ENCODE measurements at places on chromosomes 12 and 14.

DNA sequence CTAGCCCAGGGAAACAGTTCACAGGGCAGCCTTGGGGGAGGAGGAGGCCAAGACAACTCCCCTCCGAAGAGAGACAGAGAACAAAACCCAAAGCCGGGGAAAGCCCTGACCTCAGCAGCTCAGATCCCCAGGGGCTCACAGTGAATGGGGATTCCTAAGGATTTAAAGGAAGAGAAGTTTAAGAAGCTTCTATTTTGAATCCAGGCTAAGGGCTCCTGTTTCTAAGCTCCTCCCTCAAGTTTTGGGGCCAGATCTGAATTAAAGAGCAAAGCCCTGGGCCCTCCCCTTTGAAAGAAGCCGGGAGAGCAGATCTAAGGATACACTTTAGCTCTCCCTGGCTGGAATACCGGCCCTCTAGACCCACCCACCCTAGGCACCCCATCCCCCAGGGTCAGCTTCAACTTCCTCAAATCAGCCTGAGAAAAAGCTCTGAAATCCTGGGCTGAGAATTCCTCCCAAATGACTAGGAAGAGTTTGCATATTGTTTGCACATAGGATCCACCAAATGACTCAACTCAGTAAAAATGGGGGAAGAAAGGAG lies 3.9 kb downstream of the KDM2B start:
- H3K27me3 ChIP-seq: peaks cover 7% of the 10 kb centered on the region
- DNase-seq: peak; percentile 91
- peaks cover 44% of the 10 kb centered on the region for H3K4me1 ChIP-seq
- peaks cover 19% of the 10 kb centered on the region for H3K36me3 ChIP-seq
- H3K27ac ChIP-seq: peak overlapping the region; percentile 99

DNA sequence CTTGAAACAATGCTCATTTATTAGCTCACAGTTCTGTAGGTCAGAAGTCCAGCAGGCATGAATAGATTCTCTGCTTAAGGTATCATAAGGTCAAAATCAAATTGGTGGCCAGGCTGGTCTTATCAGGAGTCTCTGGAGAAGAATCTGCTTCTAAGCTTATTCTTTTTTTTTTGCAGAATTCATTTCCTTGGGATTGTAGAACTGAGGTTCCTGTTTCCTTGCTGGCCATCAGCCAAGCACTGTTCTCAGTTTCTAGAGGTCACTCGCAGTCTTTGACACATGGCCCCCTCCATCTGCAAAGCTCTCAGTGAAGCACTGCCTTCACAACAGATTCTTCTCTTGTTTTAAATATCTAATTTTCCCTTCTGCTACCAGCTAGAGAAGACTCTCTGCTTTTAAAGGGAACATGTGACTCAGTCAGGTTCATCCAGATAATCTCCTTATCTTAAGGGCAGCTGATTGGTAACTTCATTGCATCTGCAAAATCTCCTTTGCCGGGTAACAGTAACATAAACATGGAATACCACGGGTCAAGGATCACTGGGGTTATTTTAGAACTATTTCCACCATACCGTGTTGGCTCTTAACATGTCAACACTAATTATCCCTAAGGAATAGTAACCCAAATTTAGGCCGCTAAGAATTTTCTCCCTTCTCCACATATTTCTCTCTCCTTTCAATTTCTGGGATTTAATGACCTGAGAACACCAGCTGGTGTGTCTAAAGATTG lies 25.3 kb downstream of the RHOJ start:
- peaks cover 5% of the 10 kb centered on the region for H3K4me1 ChIP-seq
- H3K27ac ChIP-seq: no peak overlapping the region
- DNase-seq: no peak
- no peak overlapping the region for H3K4me3 ChIP-seq

- H3K4me3 ChIP-seq: no peak overlapping the region
- peak; percentile 35 for DNase-seq
- H3K4me1 ChIP-seq: peaks cover 63% of the 10 kb centered on the region
These were observed 18.0 kb downstream of the ACIN1 start for GRCh38 chr14:23076785-23077408.

GRCh38 chr14:106652494-106652893 lies 1126.1 kb downstream of the TMEM121 start:
- no peaks in the 10 kb centered on the region for H3K4me1 ChIP-seq
- H3K27ac ChIP-seq: no peak overlapping the region
- H3K36me3 ChIP-seq: no peaks in the 10 kb centered on the region
- no peak overlapping the region for H3K4me3 ChIP-seq
- no peaks in the 10 kb centered on the region for H3K27me3 ChIP-seq

DNA sequence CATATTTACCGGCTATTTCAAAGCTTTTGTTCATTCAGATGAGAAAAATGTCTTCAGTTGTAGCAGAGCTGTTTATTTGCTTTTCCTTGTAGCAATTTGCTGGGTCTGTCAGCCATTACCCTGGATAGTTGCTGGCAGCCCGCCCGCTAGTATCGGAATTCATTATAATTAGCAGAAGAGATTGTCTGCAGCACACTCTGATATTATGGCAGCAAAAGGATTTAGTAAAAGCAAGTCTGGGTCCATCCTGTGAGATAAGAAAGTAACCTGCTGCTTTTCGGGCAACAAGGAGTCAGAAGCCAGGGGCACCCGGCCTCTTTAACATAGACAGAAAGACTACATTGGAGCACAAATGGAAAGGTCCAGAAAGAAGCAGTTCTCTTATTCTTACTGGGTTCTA lies 6.1 kb upstream of the SLC35E3 start:
- H3K36me3 ChIP-seq: peaks cover 12% of the 10 kb centered on the region
- no peak for DNase-seq
- H3K27me3 ChIP-seq: no peaks in the 10 kb centered on the region

GRCh38 chr14:99619835-99620834 lies 16.1 kb upstream of the CCDC85C start:
- peak; percentile 45 for DNase-seq
- no peak overlapping the region for H3K4me3 ChIP-seq
- H3K4me1 ChIP-seq: peaks cover 53% of the 10 kb centered on the region

- peaks cover 20% of the 10 kb centered on the region for H3K27me3 ChIP-seq
- no peaks in the 10 kb centered on the region for H3K36me3 ChIP-seq
- no peak for DNase-seq
- no peak overlapping the region for H3K4me3 ChIP-seq
These were observed 43.9 kb downstream of the NINJ2 start for GRCh38 chr12:619346-619745.

DNA sequence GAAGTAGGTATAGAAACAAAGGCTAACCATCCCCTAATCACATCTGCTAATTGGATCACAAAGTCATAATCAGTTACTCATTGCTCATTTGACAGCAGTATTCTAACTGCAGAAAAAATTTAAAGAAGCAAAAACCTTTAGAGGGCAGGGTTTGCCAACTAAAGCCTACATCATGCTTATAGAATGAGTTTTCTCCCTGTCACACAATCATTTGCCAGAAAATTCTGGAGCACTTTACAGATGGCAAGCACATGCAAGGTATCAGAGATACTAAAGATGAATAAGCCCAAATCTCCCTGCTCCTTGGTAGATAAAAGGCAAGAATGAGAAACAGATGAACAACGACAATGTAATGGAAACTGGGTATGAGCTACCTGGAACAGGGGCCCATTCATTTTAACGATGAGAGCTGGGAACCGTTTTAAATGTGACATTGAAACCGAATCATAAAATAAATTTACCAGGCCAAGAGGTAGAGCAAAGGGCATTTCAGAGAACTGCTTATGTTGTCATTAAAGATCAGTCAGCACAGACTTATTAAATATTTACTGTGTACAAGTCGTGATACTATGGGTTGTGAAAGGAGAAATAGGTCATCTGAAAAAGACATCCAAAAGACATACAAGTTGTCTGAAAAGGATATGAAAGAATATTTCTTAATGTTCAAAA lies 211.4 kb upstream of the ABCD2 start:
- H3K27me3 ChIP-seq: no peaks in the 10 kb centered on the region
- no peak for DNase-seq
- H3K4me1 ChIP-seq: no peaks in the 10 kb centered on the region
- H3K27ac ChIP-seq: no peak overlapping the region
- no peak overlapping the region for H3K4me3 ChIP-seq

DNA sequence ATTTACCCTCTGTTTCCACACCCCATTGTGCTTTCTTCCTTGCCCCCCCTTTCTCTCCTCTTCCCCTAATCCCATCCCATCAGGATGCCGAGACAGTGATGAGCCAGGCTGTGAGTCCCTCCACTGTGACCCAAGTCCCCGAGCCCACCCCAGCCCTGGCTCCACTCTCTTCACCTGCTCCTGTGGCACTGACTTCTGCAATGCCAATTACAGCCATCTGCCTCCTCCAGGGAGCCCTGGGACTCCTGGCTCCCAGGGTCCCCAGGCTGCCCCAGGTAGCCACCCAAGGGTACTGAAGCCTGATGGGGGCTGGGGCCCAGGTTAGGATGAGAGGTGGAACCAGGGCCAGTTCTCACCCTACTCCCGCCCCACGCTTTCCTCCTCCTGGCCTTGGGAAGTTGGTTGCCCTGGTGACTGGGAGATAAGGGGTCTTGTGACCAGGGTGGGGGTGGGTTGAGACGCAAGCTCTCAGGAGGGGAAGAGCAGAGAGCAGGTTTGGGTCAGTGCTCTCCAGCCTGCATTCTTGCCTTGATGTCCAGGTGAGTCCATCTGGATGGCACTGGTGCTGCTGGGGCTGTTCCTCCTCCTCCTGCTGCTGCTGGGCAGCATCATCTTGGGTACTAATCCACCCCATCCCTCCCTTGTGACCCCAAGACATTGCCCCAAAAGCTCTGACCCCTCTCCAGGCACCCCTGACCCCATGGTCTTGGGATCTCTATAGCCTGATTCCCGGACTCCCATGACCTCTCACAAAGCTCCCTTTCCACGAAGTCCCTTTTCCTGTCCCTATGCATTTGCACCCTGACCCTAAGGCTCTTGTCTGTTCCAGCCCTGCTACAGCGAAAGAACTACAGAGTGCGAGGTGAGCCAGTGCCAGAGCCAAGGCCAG lies 1.2 kb downstream of the AMHR2 start:
- no peak for DNase-seq
- no peak overlapping the region for H3K4me3 ChIP-seq
- H3K27me3 ChIP-seq: peaks cover 5% of the 10 kb centered on the region
- no peaks in the 10 kb centered on the region for H3K36me3 ChIP-seq
- no peak overlapping the region for H3K27ac ChIP-seq
- H3K4me1 ChIP-seq: peaks cover 30% of the 10 kb centered on the region

GRCh38 chr12:71242511-71242910 lies 84.7 kb upstream of the TSPAN8 start:
- H3K4me1 ChIP-seq: no peaks in the 10 kb centered on the region
- no peak for DNase-seq
- H3K36me3 ChIP-seq: no peaks in the 10 kb centered on the region

DNA sequence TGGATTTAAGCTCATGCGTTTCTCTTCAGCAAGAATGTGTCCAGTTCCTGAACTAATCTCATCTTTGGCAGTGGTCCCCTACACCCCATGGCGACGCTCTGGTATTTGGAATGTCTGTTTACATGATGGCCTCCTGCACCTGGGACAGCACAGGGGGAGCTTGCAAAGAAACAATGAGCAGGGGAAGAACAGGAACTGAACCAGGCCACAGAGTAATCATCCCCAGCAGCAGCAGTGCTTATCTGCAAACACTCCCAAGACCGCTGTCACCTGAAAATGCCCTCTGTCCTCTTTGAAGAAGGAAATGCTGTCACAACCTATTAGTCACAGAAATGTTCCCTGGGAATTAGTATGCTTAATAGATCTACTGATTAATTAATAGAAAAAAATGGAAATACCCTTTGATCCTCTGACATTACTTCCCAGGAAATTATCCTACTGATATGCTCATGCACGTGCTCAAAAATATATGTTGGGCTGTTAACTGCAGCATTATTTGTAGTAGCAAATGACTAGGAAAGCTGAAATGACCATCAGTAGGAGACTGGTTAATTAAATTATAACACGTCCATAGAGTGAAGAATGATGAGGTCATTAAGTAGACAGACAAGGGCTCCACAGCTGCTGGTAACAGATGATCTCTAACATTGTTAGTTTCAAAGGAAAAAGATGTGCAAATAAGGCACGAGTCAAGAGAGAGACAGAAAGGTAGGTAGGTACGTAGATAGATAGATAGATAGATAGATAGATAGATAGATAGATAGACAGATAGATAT lies 279.3 kb upstream of the FLRT2 start:
- no peaks in the 10 kb centered on the region for H3K36me3 ChIP-seq
- H3K4me1 ChIP-seq: peaks cover 36% of the 10 kb centered on the region
- no peak overlapping the region for H3K27ac ChIP-seq
- no peak overlapping the region for H3K4me3 ChIP-seq
- no peak for DNase-seq

DNA sequence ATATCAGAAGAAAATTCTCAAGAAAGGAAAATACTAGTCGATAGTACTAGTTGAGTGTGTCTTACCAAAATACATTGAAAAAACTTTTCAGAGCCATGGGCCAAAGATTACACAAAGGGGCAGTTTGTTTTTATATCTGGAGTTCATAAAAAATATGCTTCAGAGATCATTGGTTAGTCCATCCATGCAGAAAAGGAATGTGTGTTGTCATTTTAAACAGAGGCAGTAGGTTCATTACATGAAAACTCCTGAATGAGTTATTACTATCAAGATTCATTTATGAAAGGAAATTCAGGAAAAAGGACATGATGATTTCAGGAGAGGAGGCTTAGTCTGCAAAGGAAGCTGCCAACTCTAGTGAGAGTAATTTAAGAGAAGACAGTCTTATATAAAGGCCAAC lies 354.8 kb downstream of the AEBP2 start:
- H3K4me1 ChIP-seq: no peaks in the 10 kb centered on the region
- no peaks in the 10 kb centered on the region for H3K27me3 ChIP-seq
- no peaks in the 10 kb centered on the region for H3K36me3 ChIP-seq
- H3K27ac ChIP-seq: no peak overlapping the region
- H3K4me3 ChIP-seq: no peak overlapping the region
- no peak for DNase-seq

DNA sequence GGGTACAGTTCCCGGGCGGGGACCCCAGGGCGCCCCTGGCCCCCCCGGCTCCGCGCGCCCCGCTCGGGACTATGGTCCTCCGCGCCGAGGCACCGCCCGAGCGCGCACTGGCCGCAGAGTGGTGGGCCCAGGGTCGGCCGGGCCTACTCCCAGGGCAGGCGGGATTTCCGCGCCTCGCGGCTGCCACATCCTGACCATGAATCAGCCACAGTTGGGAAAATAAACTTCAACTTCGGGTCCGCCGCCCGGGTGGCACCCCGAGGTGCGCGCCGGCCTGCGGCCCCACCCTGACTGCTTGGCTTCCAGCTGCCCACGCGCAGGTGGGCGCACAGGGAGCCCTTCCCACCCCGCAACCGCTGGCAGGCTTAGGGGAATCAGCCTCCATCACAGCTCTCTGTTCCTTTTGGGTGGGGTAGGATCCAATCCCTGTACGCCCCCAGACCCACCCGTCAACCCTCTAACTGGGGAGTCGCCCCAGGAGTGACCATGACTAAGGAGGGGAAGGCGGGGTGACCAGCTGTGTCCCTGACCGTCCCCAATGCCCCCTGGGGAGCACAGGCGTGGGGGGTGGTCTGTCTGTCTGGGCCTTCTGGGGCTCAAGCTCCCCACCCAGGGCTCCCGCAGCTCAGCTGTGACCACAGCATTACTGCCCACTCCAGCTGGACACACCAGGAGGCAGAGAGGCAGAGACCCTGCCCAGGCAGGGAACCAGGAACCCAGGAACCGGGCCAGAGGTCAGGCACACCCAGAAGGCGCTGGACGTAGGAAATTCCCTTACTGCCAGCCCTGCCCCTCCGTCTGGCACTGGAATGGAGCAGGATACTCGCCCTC lies 678 bp downstream of the INF2 start:
- H3K27me3 ChIP-seq: no peaks in the 10 kb centered on the region
- DNase-seq: no peak
- H3K27ac ChIP-seq: peak overlapping the region; percentile 53
- peak overlapping the region; percentile 87 for H3K4me3 ChIP-seq
- H3K4me1 ChIP-seq: peaks cover 16% of the 10 kb centered on the region
- no peaks in the 10 kb centered on the region for H3K36me3 ChIP-seq

Measured in HFFc6 (cell line).